ENCODE measurements at places on chromosomes 7 and 10.

GRCh38 chr7:55588976-55589604 is 16.8 kb upstream of the VOPP1 start:
- DNase-seq = no peak

GRCh38 chr10:3484306-3485056 is 300.5 kb downstream of the KLF6 start:
- no peak for DNase-seq

DNA sequence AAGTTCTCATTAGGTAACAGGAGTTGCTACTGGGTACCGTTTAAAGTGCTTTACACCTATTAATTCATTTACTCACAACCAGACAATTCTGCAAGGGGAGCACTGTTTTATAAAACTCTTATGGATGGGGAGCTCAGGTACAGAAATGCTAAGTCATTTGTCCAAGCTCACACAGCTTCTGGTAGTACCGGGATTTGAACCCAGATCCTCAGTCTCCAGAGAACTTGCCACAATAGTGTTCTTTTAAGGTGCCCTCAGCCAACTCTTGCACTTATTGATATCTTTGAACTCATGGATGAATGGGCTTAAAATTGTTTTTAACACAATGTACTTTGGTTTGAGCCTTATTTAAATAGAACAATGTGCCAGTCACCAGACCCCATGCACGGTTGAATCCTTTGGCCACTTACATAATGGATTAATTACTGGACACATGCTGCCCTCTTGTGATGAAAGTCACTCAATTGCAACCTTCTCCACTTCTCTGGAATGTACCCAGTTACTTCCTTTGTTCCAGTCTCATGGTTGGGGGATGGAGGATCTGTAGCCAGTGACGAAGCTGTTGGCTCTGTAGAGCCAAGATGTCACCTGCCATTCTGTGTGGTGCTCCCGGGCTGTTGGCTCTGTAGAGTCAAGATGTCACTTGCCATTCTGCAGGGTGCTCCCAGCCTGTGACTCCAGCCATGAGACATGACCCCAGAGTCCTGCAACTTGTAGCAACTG is 65.6 kb downstream of the NOD1 start:
- peak; percentile 56 for DNase-seq

GRCh38 chr7:132739271-132739955 is 163.1 kb upstream of the PLXNA4 start:
- no peak for DNase-seq

DNA sequence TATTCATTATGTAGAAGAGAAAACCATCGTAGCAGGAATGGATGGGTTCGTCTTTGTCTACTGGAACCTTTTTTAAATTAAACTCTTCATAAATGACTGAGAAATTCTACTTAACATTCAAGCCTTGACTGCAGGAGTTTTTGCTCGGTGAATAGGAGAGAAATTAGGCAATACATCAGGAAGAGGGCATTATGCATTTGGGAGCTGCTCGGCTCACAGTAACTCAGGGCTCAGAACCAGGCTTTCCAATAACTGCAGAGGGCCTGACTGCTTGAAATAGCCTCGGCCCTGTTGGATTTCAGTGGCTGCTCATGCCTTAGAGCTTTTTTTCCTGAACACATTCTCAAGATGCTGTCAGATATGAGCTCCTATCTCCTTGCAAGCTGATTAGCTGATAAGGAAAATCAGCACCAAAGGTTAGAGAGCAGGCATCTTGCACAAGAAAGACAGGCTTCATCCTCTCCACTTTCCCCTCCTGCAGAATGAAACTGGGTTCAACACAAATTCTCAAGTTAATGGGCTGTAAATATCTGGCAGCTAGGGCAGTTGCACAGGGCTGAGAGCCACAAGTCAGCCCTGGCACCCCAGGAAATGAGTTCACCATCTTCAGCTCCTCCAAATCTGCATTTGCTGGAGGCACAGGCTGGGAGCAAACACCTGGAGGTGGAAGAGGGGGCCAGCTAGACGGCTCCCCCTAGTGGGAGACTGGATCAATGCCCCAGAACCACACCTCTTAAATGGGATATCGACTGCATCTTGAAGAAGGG is 24.3 kb downstream of the TECTB start:
- peak; percentile 63 for DNase-seq

- peak; percentile 20 for DNase-seq
Measured at GRCh38 chr7:123557016-123557397, 611 bp downstream of the NDUFA5 start.

GRCh38 chr7:94414481-94414880 is 19.8 kb downstream of the COL1A2 start:
- DNase-seq = no peak

DNA sequence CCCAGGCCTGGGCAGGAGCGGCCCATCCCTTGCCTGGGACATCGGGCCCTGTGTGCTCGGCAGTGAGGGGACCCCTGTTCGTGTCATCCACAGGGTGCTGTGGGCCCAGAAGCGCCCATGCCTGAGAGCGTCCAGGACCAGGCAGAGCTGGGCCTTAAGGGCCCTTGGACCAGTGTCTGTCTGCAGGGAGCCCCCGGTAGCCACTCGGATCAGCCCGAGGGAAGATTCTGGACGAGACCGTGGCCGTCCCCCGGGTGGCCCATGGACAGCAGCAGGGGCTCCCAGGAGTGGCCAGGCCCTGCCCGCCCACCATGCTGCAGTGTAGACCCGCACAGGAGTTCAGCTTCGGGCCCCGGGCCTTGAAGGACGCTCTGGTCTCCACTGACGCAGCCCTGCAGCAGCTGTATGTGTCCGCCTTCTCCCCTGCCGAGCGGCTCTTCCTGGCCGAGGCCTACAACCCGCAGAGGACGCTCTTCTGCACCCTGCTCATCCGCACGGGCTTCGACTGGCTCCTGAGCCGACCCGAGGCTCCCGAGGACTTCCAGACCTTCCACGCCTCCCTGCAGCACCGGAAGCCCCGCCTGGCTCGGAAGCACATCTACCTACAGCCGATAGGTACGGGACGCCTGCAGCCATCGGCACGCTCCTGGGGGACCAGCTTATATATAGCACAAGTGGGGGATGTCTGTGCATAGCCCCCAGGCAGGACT is 12.3 kb downstream of the AMZ1 start:
- DNase-seq = no peak

Measured in testis (tissue), 5 donors.